ENCODE measurements at places on chromosomes 7 and 10.

GRCh38 chr10:72695496-72695895 is 3.6 kb downstream of the MCU start:
- DNase-seq: no peak

DNA sequence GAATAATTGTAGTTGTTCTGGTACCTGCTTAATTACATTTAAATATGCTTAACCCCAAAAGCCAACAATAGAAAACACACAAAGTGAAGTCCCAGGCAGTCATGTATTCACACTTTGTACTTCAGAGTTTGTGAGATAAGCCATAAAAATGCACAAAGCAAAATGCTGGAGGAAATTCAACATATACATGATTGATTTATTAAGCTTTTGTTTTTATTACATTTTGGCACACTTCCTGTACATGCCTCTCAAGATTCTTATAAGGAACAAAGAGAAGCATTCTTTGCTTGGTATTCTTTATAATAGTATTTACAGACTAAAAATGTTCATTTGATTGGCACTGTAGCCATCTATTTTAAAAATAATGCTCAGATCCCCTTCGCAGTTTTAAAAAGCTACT is 107.7 kb upstream of the ANK3 start:
- no peak for DNase-seq

DNA sequence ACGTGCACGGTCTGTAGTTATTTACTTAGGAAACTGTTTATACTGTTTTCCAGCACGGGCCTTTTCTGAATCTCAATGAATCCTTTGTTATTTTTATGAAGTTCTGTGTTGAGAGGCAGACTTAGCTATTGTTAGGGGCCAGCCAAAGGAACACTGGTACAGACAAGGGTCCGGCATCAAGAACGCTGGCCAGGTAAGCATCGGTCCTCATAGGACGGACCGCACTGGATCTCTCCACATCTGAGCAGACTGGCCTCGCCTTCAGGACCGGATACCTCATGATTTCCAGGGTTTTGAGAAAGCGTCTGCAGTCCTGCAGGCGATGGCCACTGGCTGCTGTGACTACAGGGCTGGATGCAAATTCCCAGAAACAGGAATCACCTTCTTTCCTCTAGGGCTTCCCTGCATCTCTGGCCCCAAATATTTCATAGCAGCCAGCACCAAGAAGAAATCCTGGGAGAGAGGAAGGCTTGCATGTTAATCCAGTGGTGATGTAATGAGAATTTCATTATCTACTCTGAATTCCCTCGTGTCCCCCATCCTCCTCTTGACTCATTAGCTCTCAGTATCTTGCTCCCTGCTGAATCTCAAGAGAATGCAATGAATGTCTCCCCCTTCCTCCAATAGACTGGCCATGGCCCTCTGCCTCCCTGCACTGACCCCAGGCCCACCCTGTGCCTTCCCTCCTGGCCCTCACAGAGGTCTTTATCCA is 325.4 kb upstream of the NPVF start:
- no peak for DNase-seq

GRCh38 chr7:151793531-151793951 is 83.4 kb downstream of the PRKAG2 start:
- no peak for DNase-seq

DNA sequence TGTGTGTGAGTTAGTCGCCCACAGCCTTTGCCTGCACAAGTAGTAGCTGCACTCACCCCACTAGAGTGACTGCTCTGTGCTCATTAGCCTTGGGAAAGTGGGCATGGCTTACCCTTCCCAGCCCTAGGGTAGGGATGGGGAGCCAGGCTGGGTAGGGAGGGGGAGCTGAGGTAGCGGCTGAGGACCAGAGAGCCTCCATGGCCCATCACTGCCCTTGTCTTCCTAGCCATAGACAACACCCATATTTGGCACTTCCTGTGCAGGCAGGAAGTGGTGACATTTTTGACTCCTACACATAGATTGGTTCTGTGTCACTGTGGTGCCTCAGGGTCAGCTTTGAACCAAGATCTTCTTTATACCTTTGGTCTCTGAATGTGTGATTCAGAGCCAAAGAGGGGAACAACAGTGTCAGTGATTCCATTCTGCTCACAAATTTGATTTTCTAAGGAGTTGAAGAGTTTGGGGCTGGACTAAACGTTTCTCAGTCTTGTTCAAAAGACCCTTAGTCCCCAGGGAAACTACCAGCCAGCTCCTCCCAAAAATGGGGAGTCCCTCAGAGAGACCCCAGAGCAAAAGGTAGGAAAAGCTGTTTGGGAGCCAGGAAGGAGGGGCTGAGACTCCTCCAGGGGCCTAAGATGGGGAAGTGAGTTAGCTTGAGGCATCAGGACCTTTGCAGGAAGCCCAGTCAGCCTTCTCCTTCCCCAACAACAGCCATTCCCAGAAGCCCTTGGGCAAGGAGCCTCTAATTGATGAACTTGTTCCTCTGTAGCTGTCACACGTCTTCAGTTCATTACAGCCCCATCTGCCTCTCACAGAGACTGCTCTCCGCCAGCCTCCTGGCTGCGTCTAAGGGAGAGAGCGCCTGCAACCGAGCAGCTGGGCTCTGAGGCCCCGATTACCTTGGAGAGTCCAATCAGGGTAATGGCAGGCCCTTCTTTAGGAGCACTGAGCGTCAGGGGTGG is 135.0 kb downstream of the CDH23 start:
- DNase-seq: no peak

GRCh38 chr10:115056186-115056585 is 37.0 kb upstream of the ATRNL1 start:
- DNase-seq: no peak

Data from HCEC 1CT (cell line).